Transverse colon (tissue), 4 donors: ENCODE measurements at places on chromosomes 2 and 18. TPM values are rescaled to one million over a fixed set of nuclear protein-coding genes. Genes with fewer than 3 reads are reported as not detected.

SPDYA gene
- total RNA-seq: not detected

STAT4 gene
- 9.1 TPM for total RNA-seq

GRP gene
- not detected for total RNA-seq

AQP4 gene
- not detected for total RNA-seq

CDH7 gene
- total RNA-seq: not detected

GRCh38 chr18:73563345-73563744 is 584.3 kb downstream of the FBXO15 start:
- no peak overlapping the region for H3K4me3 ChIP-seq
- H3K27me3 ChIP-seq: no peaks in the 10 kb centered on the region
- DNase-seq: no peak
- H3K36me3 ChIP-seq: no peaks in the 10 kb centered on the region
- no peak overlapping the region for H3K27ac ChIP-seq

- H3K4me3 ChIP-seq: no peak overlapping the region
- peak; percentile 81 for DNase-seq
- peaks cover 69% of the 10 kb centered on the region for H3K4me1 ChIP-seq
- H3K36me3 ChIP-seq: no peaks in the 10 kb centered on the region
- H3K27me3 ChIP-seq: no peaks in the 10 kb centered on the region
- peak overlapping the region; percentile 76 for H3K27ac ChIP-seq
Measured at GRCh38 chr2:219119422-219120043, 41.1 kb downstream of the NHEJ1 start.

DNA sequence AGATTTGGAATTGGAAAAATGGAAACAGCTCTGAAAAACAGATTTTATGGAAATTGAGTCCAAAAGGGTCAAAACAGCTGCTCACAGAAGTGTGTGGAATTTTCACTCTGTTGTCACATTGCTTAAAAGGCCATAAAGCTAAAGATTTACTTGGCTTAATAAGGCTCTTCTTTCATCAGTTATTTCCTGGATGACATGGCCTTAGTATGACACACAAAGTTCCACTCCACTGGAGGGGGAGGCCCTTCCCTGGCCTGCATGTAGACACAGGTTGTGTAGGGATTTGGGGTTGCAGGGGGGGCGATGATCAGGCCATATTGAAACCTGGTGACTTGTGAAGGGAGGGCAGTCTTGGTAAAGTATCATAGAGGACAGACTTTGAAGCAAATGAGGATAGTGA is 34.0 kb downstream of the TMEM185B start:
- no peaks in the 10 kb centered on the region for H3K4me1 ChIP-seq
- no peak for DNase-seq
- H3K36me3 ChIP-seq: no peaks in the 10 kb centered on the region
- H3K4me3 ChIP-seq: no peak overlapping the region
- no peak overlapping the region for H3K27ac ChIP-seq
- H3K27me3 ChIP-seq: no peaks in the 10 kb centered on the region

DNA sequence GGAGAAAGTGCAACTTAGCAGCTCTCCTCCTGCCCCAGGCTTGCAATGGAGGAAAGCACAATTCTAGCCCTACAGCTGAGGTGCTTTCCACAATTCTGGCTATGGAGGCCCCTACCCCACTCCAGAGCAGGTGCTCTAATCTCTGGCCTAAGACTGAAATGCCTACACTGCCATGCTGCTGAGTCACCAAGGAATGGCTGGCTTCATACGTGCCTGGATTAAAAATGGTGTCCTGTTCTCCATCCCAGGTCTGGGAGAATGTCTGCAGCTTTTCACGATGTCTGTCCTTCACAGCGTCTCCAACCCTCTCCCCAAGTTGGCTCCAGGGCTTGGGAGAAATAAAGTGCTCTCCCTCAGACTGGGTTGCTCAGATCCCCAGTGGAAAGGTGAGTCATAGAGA is 48.5 kb downstream of the MBOAT2 start:
- H3K27me3 ChIP-seq: no peaks in the 10 kb centered on the region
- H3K4me1 ChIP-seq: no peaks in the 10 kb centered on the region
- no peak for DNase-seq

DNA sequence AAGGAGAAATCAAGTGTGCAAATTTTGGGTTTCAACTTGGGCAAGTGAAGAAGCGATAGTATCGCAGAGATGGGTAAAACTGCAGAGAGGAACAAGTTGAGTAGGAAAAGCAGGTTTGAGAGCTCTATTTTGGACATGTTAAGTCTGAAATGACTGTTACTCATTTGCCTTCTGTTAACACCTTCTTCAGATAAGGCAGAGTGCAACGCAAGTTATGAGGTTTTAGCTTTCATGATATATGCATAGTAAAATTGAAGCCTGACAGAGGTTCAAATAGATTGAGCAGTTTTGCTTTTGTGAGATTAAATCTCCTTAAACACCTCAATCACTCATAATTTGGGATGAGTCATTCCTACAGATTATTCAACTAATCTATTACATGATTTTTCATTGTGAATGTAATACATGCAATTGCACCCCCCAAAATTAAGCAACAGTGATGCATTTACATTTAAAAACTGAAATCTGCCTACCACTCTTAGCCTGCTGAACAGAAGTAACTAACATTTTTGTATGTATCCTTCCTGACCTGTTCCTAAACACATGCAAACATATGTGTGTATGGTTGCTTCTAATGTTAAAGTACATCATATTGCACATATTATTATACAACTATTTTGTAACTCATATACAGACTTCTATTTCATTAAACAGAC is 575.4 kb downstream of the ARHGAP15 start:
- H3K27me3 ChIP-seq: no peaks in the 10 kb centered on the region
- DNase-seq: no peak
- H3K27ac ChIP-seq: no peak overlapping the region
- H3K4me1 ChIP-seq: no peaks in the 10 kb centered on the region
- H3K4me3 ChIP-seq: no peak overlapping the region

DNA sequence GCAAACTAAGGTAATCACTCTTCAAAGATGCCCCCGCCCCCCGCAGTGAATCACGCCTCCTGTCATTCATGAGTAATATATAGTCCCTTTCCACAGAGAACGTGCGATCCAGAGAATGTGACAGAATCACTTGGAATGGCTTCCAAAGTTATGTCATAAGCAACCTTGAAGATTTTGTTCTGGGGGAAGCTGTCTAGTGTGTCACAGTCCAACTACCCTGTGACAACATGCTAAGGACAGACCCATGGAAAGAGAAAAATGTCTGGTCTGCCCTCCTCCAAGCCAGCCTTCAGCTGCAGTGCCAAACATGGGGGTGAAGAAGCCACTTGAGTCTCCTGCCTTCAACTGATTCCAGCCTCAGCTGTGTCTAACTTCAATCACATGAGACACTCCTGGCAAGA is 259.1 kb downstream of the SS18 start:
- no peaks in the 10 kb centered on the region for H3K27me3 ChIP-seq
- no peaks in the 10 kb centered on the region for H3K36me3 ChIP-seq
- no peak for DNase-seq
- H3K4me1 ChIP-seq: no peaks in the 10 kb centered on the region

DNA sequence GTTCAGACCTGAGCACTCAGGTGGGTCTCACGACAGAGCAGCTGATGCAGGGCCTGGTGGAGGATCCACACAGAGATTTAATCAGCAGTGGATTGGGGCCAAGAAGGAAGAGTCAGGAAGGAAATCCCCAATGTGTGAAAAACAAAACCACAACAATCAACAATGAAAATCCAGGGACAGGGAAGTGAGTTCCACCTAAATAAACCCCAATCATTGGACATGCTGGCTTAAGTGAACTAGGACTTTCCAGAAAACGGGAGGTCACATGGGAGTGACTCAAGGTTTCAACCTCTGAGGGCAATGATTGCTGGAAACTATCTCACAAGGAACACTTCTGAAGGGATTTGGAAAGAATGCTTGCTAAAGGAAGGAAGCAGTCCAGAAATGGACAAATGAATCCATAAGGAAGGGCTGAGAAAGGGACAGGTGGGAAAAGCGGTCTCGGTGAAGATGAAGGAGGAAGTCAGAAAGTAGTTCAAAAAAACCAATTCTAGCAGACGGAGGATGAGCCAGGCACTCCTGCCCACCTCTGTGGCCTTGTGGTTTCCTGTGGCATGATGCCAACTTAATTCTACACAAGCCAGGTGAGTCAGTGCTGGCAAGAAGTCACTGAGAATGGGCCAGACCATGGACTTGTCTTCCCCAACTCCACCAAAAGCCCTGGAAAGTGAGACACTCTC is 15.4 kb upstream of the XDH start:
- H3K36me3 ChIP-seq: no peaks in the 10 kb centered on the region
- no peak overlapping the region for H3K27ac ChIP-seq
- H3K4me3 ChIP-seq: no peak overlapping the region
- H3K4me1 ChIP-seq: no peaks in the 10 kb centered on the region

DNA sequence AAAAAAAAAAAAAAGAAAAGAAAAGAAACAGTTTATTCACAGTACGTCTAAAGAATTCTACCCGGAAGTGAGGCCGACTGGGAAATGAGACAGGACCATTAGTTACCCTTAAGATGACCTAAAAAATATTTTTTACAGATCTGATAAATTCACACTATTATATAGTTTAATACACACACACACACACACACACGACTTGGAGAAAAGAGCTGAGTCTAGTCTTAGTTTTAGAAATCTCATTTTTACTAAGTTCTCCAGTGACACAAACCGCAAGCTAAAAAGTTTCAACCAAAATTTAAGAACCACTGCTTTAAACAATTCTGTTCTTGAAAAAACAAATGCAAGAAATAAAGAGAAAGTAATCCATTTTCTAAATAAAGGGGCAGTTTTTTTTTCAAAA is 27.1 kb downstream of the ST3GAL5 start:
- H3K36me3 ChIP-seq: no peaks in the 10 kb centered on the region
- H3K4me1 ChIP-seq: no peaks in the 10 kb centered on the region
- no peaks in the 10 kb centered on the region for H3K27me3 ChIP-seq
- DNase-seq: no peak

DNA sequence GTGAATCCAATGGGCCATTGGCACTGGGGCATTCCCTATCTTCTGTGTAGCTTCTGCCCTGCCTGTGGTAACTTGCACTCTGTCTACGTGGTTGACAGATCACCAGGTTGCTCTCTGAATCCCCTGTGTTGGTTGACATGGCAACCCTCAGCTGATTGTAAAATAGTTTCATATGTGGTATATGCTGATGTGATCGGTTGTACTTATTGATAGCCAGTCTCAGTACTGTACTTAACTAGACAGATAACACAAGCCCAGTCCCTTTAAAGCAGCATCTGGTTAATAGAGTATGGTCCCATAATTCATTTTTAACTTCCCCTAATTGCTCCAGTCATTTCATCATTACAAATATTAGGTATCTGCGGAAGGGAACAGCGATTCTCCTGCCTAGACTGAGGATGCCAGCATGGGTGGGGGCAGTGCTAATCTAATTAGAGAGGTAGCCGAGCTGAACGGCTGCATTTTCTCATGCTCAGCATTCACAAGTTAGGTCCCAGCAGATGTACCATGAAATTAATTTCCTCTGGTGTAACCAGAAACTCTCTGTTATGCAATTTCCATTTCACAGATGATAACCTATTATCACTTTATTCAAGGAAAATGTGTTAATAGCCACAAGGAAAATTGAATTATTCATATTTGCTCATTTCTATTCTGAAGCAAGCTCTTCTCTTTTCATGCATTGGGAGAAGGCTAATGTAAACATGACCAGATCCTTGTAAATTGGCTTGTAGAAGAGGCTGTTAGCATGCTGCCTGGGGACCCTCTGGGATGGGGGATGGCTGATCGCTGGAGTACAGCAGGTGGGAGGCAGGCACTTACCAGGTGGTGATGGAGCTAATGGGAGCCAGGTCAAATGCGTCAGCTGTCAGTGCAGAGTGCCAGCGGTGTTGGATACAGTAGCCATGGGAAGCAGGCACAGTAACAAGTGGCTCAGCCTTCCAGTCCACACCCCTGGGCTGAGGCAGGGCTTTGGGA is 608.3 kb downstream of the GALR1 start:
- no peak for DNase-seq
- no peaks in the 10 kb centered on the region for H3K36me3 ChIP-seq
- H3K27ac ChIP-seq: no peak overlapping the region
- no peaks in the 10 kb centered on the region for H3K27me3 ChIP-seq
- H3K4me3 ChIP-seq: no peak overlapping the region

DNA sequence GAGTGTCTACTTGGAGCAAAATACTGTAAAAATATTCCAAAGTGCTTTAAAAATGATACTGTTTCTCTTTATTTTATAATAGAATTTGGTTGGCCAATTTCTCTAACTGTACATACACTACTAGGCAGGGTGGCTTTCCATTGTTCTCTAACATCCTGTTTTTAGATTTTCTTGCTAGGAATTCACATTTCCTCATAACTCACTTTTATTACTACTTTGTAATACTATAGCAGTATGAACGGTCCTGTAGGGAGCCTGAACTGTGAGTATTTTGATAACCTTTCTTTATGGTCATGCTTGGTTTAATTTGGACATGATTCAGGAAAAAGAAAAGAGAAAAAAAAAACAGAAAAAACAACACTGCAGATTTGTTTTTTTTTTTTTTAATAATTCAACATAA is 37.8 kb downstream of the GCG start:
- DNase-seq: no peak
- no peak overlapping the region for H3K27ac ChIP-seq
- peaks cover 5% of the 10 kb centered on the region for H3K4me1 ChIP-seq
- no peaks in the 10 kb centered on the region for H3K27me3 ChIP-seq

DNA sequence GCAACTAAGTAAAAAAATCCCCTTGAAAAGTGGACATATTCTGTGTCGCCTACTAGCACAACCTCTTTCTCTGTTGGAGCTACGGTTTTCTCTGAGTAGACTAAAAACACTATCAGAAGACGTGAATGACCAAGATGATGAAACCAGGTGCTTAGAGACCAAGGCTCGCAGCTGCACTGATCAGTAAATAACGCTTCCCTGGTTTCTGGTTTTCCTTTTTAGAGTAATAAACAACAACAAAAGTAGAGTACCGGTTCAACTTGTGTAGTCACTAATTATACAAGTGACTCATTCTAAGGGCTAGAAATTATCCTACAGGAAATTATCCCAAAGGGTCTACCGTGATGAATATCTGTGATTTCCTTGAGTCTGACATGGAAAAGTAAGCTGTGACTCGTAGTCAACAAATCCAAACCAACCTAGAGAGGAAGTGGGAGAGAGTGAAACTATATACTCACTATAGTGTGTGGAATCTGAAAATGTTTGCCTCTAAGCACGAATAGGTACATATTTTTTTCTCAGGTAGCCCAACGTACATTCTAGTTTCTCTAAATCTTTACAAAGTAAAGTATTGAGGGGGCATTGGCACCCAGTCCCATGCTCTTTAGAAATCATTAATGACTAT is 17.8 kb downstream of the RASGRP3 start:
- H3K36me3 ChIP-seq: no peaks in the 10 kb centered on the region
- no peaks in the 10 kb centered on the region for H3K27me3 ChIP-seq
- H3K27ac ChIP-seq: no peak overlapping the region
- H3K4me1 ChIP-seq: no peaks in the 10 kb centered on the region
- DNase-seq: no peak

DNA sequence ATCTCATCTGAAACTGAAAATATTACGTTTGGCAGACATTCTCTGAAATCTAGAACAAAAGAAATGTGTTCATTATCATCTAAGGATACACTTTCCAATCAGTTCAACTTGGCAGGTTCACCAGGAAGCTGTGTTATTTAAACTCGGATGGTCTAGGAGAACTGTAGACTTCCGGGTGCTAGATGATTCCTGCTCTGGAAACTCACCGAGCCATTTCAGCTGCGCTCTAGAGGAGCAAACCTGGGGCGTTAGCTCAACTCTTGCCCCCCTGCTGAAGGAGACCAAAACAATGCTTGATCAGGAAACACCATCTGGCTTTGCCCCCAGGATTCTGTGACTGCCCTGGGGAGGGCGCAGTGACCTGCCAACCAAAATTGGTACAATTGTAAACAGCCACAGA is 22.9 kb downstream of the MLPH start:
- peaks cover 17% of the 10 kb centered on the region for H3K4me1 ChIP-seq
- H3K4me3 ChIP-seq: no peak overlapping the region
- peak overlapping the region; percentile 70 for H3K27ac ChIP-seq
- H3K36me3 ChIP-seq: no peaks in the 10 kb centered on the region
